Activated CD4-positive, alpha-beta T cell treated with anti-CD3 and anti-CD28 coated beads, Interleukin-2, amount 10 ng/mL, durations not matched to agents 7 days and 5 days (primary cell): ENCODE measurements at places on chromosomes 2 and 18.

DNA sequence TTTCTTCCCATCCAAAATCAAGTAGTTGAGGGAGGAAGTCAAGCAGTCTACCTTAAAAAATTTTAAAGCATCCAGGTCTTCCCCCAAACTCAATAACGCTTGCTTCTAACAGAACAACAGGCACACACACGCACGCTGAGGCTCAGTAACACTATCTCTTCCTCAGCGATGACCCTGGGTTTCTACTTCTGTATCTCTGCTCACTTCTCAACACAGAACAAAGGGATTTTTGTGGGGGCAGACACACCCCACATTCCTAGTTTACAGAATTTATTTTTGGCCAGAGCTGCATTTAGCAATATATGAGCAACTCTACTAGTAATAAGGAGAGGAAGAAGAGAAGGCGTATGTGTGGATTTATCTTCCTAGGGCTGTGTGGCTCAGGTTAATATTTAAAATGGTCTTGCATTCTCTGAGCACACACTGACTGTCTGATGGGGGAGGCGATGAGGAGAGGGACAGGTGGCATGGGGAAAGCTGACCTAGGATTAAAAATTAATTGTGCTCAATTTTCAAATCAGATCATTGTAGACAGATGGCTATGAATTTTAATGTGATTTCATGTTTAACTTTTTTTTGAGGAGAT lies 71.3 kb upstream of the PPM1B start:
- no peak for DNase-seq

DNA sequence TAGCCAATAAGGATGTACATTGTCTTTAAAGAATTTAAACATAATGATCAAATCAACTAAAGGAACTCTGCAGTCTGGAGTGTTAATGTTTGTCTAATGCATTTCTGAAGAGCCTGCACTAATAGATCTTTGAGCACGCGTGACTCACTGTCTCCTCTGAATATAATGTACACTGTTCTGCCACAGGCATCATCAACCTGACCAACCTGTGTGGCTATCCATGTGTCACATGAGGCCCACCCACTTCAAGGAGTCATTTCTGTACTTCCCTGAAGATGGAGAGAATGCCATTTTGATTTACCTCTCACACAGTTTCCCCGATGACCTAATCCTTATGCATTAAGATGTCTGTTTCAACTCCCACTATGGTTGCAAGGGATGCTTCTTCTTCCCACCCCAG lies 434.0 kb upstream of the SPHKAP start:
- no peak for DNase-seq

GRCh38 chr2:235810846-235811245 lies 317.0 kb downstream of the AGAP1 start:
- no peak for DNase-seq

GRCh38 chr2:217724471-217724870 lies 278.3 kb downstream of the TNS1 start:
- no peak for DNase-seq

GRCh38 chr2:62270728-62271127 lies 74.8 kb downstream of the B3GNT2 start:
- no peak for DNase-seq

DNA sequence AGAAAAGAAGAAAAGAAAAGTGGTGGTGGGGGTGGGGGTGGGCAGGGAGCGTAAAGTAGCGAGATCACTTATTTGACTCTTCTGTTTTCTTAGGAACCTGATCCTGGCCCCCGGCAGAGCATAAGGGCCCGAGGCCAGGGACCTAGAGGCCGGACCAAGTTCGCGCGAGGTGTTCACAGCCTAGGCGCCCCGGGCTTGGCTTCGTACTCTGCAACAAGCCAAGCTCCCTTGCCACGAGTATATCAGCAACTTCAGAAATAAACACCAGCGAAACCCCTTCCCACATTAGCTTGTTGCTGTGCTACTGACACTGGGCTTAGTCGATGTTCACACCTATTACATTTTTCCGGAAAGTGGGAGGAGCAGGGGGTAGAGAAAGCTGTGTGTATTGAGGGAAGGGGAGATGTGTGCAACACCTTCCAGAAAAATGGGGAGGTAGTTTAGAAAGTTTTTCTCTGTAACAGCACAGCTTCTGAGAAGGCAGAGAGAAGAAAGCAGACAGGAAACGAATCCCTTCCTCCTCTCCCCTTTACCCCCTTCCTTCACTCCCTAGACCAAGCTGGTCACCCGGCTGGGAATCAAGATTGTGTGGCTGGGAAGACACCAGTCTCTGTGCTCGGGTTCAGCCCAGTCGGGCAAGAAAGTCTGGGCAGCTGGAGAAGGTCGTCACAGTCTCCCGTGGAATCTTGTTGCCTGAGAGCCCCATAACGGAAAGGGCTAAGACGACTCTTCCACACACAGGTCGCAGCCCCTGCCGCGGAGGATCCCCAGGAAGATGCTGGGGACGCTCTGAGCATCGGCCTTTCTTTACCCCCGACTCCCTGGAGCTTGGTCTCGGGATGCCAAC lies 12.0 kb upstream of the SATB2 start:
- no peak for DNase-seq

- no peak for DNase-seq
Observed at GRCh38 chr18:3491981-3492555, 42.1 kb downstream of the TGIF1 start.

GRCh38 chr18:49723648-49724180 lies 89.6 kb downstream of the ACAA2 start:
- DNase-seq, result no peak

- peak; percentile 17 for DNase-seq
Observed at GRCh38 chr2:199228887-199229819, 228.6 kb downstream of the SATB2 start.

- DNase-seq, result no peak
Observed at GRCh38 chr2:101340141-101340551, 31.6 kb upstream of the RNF149 start.

DNA sequence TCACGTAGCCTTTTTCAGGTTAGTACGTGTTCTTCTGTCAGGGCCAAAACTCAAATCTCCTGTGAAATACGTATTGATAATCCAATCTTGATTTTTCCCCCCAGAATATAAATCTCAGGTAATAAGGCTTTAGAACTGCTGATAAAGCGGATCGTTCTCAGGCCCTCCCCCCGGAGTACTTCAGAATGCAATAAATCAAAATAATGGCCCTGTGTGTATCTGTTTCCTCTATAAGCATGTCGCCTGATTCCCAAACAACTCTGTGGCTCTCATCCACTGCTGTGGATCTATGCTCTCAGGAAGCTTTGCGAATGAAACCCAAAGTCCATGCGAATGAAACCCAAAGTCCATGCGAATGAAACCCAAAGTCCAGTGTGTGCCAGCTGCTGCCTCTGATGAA lies 49.4 kb downstream of the IMPA2 start:
- no peak for DNase-seq

- no peak for DNase-seq
Observed at GRCh38 chr2:165950438-165950837, 3.1 kb downstream of the TTC21B start.

GRCh38 chr18:40040574-40040973 lies 1914.5 kb upstream of the PIK3C3 start:
- DNase-seq, result no peak

- no peak for DNase-seq
Observed at GRCh38 chr2:65634304-65634703, 201.9 kb upstream of the SPRED2 start.

DNA sequence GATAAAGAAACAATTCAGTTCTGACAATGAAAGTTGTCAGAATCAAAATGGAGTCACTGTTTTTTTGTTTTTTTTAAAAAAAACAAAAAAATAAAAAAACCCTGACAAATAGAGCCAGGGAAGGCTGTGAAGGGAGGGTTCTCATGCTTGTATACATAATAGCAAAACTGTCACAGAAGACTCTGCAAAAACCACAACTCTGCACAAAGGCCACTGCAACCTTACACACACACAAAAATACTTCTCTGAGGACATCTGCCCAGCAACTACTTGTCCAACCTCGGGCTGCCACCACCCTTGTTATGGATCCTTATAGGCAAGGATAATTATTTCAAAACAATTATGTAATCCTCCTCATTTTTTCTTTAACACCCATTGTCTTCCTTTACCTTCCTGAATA lies 41.9 kb upstream of the C2orf66 start:
- no peak for DNase-seq

DNA sequence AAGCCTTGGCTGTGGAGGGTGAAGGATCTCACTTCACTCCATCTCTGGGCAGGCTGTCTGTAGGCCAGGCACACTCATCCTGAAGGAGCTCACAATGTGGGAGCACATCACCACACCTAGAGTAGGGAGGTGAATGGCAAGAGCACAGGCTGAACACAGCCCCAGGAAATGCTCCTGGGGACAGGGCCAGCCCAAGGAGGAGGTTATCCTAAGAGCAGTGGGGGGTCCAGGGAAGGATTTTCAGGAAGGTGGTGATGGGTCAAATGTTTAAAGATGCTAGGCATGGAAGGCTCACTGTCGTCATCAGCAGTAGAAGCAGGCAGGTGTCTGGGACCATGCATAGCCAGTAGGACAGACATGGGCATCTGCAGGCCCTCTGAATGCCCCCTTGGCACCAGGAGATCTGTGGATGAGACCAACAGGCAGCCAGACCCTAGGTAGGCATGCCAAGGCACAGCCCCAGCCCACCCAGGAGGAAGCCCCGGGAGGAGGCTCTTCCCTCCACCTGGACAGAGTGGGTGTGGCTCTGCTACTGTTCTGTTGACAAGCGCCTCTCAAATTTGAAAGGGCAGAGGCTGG lies 91.7 kb upstream of the RAB6C start:
- no peak for DNase-seq

DNA sequence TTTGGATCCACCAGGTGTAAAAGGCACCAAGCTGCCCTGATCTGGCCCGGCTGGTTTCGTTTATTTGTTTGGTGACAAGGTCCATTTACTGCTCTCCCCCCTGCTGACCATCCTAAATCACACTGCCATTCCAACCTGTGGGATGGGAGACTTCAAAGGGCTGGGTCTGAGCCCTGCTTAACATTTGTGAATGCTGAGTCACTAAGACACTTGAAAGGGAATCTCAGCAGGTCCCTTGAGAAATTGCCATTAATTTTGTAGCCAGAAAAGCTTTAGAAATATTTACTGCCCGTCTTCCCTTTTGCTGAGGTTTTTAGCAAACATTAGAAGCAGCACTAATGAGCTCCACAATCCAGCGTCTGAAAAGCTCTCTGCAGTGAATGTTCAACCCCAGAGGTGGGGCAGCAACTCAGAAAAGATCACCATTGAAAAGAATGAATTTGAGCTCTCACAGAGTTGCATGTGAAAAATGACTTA lies 133.8 kb downstream of the ARL4C start:
- DNase-seq, result no peak

GRCh38 chr2:239251971-239252370 lies 148.8 kb downstream of the HDAC4 start:
- no peak for DNase-seq

- no peak for DNase-seq
Observed at GRCh38 chr18:35731701-35732100, 150.2 kb downstream of the GALNT1 start.

- DNase-seq, result no peak
Observed at GRCh38 chr18:72378016-72378415, 166.1 kb downstream of the CBLN2 start.

GRCh38 chr2:140695155-140695554 lies 1435.7 kb downstream of the LRP1B start:
- no peak for DNase-seq

GRCh38 chr2:178008636-178009289 lies 63.8 kb downstream of the PDE11A start:
- no peak for DNase-seq

DNA sequence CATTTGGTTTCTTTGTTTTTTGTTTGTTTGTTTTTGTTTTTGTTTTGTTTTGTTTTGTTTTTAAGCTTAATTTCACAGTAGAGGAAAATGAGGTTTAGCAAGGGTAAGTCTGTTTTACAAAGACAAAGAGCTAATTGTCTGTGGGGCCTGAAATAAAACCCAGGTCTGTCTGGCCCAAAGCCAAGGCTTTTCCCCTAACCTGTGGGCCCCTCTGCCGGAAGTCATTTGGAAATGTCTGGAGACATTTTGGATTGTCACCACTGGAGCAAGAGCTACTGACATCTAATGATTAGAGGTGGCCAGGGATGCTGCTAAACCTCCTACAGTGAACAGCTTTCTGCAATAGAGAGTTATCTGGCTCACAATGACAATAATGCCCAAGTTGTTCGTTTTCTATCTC lies 167.2 kb downstream of the MAP2 start:
- DNase-seq, result no peak

GRCh38 chr18:76951456-76952247 lies 129.3 kb downstream of the ZNF236 start:
- no peak for DNase-seq

GRCh38 chr2:160317181-160318099 lies 117.4 kb upstream of the ITGB6 start:
- no peak for DNase-seq

GRCh38 chr2:176130147-176130956 lies 847 bp downstream of the HOXD8 start:
- no peak for DNase-seq

DNA sequence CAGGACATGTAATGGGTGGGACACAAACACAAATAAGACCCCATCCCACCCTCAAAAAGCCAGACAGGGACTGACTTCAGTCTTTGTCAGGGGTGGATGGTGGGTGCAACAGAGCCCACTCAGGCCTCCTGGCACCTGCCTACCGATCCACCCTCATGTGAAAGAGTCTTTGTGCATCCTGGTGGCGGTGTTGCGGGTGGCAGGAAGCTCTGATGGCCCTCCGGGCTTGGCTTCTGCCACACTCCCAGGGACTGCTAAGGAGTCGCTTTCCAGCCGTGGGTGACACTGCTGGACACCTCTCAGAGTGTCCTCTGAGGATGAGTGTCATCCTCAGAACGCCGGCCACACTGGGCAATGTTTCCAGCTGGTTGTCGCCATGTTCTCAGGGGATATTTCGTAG lies 92.6 kb downstream of the LDLRAD4 start:
- DNase-seq, result no peak

DNA sequence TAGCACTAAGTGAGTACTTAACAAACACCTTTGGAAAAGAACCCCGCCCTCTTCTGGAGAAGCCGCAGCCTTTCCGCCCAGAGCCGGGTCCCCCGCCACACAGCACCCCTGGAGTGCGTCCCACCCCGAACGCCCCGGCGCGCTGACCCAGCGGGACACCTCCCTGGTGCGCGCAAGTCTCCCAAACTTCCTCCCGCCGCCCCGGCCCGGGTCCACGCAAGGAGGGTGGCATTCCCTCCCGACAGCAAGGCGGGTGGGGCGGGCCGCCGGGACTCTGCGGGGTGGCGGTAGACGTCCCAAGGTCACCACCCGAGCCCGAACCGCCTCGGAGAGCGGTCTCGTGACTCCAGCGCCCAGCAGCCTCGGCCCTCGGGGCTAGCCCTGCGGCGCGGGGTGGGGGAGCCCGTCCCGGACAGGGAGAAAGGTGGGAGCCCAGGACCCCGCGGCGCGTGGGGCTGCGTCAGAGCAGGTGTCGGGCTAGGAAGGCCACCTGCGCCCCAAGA lies 598 bp downstream of the CCDC93 start:
- DNase-seq, result peak; percentile 36
